GM13976 (cell line): ENCODE measurements at places on chromosomes 2 and 18.

DNA sequence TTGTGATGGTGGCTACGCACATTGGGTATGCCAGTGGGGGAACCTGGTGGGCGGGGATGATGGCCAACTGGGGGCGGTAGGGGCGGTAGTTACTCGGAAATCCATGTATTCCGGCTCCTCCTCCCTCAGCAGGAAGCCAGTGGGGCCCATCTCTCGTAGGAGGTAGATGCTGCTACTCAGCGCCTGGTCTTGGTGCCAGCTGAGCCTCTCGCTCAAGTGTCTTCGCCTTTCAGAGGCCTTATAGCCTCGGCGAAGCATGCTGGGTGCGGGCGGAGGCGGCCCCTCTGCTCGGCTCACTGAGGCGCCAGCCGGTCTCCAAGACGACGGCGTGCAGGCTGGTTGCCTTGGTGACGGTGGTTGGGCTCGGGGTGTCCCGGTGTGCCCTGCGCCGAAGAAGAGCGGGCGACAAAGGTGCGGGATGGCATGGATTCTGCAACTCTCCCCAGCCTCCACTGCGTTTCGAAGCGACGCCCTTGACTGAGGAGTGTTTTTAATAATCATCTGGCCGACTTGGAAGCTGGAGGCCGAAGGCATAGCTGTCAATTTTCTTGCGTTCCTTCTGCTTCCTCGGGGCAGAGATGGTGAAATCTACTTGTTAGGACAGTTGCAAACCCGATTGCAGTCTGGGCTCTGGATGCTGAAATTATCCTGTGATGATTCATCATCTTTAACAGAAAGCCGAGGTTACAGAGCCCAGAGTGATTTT, at the start of gene ZSWIM2:
Gene ZSWIM2, minus strand, starts transcription at position 298 of the 706 bp plus-strand sequence. Its CDS starts 40 bp downstream, at position 258.
- DNase-seq = peak; percentile 38

GRCh38 chr2:230953845-230954244, 28.8 kb upstream of the GPR55 start:
- DNase-seq = no peak

GRCh38 chr2:37324786-37325624, at the start of gene PRKD3:
PRKD3 (minus strand) TSS chr2:37324833; CDS start chr2:37316524, 8,309 bp downstream.
- peak; percentile 90 for DNase-seq

DNA sequence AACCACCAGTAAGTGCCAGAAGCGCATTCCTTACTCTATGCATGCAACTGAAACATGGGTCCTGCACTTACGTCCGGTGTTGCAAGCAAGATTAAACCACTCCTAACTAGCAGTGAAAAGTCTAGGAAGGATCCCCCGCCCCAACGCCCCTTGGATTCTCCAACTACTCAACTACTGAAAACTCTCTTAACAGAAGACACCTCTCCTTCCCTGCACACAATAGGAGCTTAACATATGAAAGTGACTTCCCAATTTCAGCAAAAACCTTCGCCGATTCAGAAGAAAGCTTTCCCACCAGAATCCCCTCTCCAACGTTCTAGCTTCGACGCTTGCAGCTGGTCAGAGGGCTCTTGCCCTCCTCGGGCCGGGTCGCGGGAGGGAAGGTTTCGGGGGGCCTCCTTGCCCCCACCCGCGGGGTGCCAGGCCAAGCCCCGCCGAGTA, 578 bp downstream of the IWS1 start:
- DNase-seq = no peak

- no peak for DNase-seq
Measured at GRCh38 chr2:23556929-23557328, 171.9 kb downstream of the KLHL29 start.

- DNase-seq = no peak
Measured at GRCh38 chr2:48651158-48651790, 33.6 kb downstream of the GTF2A1L start.

DNA sequence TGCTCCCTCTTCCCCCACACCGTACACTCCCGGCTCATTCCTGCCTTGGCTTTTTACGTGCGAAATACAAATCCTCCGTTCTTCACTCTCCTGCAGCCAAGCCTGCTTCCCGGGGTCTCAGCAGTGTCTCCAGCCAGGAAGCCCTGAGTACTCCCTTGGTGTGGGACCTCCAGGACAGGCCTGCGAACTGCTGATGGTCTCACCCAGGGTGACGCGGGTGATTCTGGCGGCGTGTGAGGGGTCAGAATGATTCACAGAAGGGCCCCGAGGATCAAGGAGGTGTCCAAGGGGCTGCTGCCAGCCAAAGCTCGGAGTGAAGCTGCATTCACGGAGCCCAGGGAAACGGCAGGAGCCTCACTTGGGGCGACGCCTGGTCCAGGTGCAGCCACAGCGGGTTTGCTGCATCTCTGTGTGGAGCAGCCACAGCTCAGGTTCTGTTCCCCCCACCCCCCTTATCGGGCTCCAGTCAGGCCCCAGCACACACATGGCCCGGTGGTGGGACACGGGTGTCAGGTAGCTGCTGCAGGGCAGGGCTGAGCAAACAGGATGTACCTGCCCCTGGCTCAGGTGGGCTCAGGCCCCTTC, 337.7 kb upstream of the MYT1L start:
- no peak for DNase-seq

DNA sequence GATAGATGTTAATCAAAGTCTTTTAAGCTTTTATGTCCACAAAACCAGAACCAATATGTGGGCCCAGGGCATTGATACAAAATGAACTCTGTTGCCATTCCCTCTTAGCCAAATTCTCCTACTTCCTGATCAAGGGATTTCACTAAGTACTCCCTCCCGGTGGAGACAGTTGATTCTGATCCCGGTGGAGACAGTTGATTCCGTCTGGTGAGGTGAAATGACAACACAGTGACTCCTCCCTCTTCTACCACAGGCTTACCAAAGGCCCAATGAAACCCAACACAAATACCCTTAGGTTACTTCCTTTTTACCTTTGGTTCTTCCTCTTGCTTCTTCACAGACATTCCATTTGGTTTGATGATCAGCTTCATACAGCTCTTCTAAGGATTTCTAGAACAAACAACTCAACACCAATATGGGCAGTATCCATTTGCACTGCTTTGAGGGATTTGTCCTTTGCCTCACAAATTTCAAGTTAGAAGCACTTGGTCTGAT, 153.8 kb downstream of the IKZF2 start:
- no peak for DNase-seq

DNA sequence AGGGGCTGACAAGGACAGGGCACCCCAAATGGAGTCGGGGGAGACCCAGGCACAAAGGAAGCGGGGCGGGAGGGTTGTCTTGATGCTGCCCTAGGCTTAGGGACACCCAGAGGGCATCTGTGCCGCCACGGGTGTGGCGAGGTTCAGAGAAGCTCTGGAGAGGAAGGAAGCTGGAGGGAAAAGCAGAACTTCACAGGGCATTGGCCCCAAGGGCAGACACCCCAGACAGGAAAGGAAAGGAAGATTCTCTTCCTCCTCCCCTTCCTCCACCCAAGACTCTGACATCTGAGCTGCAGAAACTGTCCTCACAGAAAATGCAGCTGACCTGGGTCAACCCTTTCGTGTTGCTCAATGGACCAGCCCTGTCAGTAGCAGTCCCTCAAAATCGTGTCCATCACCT, 25.6 kb downstream of the DNMT3A start:
- no peak for DNase-seq

DNA sequence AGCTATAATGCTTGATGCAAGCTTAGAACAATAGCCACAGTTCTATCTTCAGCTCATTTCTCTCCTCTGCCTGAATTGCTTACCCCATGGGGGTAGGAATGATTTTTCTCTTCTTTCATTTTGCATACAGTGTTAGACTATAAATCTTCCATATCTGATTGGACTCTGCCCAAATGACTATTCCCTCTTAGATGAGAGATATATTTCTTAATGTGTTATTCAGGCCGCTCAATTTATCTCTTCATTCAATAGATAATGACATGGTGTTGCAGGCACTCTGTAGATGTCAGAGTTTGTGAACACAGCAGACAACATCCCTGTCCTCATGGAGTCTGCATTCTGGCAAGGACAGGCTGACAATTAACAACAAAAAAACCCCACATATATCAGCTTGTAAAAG, 443.7 kb upstream of the CELF4 start:
- DNase-seq = no peak

DNA sequence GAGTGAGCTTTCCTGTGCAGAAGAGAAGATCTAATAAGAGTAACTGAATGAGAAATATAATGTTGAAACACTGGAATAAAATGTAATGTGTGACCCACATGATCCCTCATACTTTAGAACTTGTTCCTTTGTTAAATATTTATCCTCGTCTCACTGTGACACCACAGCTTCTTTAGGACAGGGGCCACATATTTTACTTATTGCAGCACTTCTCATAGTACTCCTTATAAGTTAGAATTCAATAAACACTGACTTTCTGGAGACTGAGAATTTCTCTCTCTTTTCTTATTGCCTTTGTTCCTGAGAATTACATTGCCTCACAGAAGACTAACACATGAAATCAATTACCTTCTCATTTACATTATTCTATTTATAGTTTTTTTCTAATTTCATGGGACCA, 1234.6 kb upstream of the CHAC2 start:
- DNase-seq = no peak

DNA sequence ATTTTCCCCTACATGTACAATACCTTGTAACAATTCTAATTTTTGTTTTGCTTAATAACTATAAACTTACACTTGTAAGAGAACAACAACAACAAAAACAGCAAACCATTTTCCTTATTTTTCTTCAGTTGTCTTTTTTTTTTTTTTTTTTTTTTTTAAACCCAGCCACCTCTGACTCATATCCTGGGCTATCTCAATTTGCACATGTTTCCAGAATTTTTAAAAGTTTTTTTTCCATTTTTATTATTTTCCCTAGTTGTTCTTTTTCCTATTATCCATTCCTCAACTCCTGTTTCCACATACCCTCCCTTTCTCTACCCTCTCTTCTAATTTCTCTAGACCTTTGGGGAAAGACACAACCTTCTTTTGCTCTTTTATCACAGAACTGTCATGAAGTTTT, 112.5 kb downstream of the EFEMP1 start:
- DNase-seq = no peak

DNA sequence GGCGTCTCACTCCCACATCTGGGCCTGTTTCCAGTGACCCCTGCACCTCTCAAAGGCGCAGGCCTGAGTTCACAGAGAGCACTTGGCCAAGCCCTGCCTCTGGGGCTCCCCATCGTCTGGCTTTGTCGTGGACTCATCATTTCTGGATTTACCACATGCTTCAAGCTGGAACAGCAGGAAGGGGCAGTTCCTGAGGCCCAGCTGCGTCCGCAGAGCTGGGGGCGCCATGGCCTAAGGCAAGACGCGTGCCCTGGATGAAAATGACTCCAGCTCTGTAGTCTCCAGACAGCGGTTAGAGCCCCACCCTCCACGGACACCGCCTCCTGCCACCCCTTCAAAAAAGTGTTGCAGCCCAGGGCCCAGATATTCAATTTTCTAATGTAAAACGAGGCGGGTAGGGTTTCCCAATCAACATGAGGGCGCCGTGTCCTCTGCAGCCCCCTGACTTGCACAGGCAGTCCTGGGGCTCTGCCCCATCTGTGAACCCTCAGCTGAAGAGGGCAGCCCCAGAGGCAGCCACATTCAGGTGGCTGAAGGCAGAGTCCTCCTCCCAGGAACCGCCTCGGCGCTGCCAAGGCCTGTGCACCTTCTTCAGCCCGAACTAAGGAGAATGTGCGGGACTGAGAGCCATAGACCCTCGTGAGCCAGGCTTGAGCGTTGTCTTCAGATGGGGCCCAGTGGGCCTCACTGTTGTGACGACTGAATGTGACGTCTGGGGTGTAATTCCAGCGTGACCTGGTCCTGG, 85.5 kb downstream of the NFATC1 start:
- DNase-seq = no peak

DNA sequence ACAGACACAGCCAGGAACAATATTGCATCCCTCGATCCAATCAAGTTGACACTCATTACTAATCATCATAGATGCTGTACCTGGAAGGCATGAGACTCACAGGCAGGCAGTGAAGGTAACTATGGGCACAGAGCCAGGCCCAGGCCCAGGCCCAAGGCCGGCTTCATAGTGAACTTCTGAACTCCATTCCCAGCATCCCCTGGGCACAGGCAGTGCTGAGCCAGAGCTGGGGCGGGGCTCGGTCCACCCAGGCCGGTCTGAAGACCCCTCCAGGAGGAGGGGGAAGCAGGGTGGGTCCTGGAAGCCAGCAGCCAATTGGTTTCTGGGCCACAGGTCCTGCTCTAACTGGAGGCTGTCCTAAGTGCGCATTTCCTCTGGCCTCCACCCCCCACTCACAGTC, 37.6 kb downstream of the MLPH start:
- no peak for DNase-seq

GRCh38 chr2:47890711-47891368, 15.5 kb downstream of the FBXO11 start:
- DNase-seq = no peak

DNA sequence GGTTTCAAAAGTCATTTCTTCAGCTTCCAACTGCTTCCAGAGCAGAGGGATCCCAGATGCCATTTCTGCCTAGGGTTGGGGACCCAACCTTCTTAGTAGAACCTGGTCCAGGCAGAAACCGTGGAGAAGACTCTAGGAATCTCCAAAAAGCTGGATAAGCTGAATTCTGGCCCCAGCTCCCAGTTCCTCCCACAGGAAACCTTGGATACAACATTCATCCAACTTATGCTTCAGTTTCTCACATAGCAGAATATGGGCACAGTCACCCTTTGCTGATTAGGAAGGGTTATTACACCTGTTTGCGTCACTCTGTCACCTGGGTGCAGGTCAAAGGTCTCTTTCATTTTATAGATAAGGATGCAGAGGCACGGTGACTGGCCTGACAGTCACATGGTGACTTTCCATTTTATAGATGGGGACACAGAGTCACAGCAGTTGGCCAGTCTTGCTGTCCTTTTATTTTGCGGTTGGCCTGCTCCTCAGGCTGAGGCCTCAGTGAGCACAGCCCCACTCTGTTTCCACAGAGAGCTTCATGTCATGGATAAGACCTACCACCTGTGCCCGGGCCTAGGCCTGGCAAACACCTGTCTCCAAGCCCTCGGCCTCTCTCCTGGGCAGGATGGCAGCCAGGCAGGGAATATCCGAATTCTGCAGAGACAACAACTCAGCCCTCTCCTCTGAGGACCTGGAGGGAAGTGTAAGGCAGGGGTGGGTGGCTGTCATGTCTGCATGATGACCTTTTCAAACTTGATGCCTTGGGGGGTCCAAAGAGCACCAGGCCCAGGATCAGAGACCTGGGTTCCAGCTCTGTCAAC, 148.8 kb downstream of the SMAD7 start:
- DNase-seq = no peak

DNA sequence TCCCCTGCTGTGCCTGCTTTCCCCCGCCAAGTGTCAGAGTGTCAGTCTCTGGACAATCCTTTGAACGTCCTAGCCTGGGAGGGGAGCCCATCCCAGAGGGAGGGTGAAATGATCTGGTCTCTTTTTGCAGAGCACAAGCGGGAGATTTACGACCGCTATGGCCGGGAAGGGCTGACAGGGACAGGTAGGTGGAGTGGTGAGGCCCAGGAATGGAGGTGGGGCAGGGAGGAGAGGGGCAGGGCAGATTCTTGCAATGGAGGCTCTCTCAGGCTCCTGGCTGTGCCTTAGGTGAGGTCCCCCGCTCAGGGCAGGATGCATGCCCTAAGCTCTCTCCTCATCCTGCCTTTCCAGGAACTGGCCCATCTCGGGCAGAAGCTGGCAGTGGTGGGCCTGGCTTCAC, 2.4 kb downstream of the DNAJB2 start:
- no peak for DNase-seq

DNA sequence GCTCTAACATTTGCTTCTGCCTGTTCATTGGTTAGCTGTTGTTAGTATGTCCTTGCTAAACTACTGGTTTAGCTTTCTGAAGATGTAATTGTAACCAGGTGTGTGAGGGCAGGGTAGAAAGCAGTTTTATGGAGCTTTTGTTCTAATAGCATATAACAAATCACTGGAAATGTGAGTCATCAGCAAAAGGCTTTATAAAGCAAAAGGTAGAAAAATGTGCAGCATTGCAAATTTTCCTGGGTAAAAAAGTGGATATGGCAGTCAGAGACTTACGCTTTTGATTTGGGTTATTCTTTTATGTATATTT, 85.3 kb downstream of the ZNF407 start:
- no peak for DNase-seq
